ENCODE measurements at places on chromosomes 16 and 17.

DNA sequence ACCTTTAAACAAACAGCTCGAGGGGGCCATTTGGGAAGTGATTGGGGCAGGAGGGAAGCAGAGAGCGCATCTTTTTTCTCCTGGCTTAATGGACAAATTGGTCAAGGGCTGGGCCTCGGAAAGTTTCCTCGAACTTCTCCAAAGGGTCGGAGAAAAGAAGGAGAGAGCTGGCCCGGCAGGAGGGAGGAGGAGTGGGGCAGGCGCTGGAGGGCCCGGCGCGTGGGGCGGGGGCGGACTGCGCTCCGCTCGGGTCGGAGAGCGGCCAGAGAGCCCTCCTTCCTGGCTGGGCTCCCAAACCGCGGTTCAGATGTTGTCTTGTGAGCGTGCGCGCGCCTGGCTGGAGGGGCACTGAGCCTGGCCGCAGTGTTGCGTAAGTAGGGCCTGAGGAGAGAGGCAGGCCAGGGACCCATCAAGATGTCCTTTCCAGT, 1.2 kb downstream of the MMP2 start:
- H3K4me1 ChIP-seq, result peaks cover 17% of the 10 kb centered on the region
- no peaks in the 10 kb centered on the region for H3K27me3 ChIP-seq
- peak overlapping the region; percentile 88 for H3K27ac ChIP-seq
- DNase-seq, result peak; percentile 87
- H3K4me3 ChIP-seq, result peak overlapping the region; percentile 57
- H3K36me3 ChIP-seq, result peaks cover 13% of the 10 kb centered on the region

DNA sequence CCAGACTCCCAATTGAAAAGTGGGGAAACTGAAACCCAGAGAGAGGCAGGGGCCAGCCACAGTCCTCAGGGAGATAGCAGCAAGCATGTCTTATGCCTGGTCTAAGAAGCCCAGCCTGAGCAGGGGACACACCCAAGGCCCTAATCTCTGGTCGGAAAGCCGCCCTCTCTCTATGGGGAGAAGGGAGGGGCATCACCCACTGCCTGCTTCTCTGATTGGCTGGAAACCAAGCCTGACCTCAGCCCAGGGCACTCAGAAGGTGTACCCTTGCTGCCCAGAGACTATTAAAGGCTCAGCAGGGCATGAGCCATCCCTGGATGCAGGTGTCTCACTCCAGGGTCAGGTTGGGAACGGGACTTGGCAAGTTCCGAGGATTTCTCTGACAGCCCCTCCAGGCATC, 5.7 kb upstream of the KRT13 start:
- no peak overlapping the region for H3K4me3 ChIP-seq
- no peak overlapping the region for H3K27ac ChIP-seq
- H3K36me3 ChIP-seq, result no peaks in the 10 kb centered on the region
- no peaks in the 10 kb centered on the region for H3K4me1 ChIP-seq

- no peaks in the 10 kb centered on the region for H3K27me3 ChIP-seq
- no peak for DNase-seq
These were observed 16.4 kb downstream of the GAA start for GRCh38 chr17:80117491-80118401.

DNA sequence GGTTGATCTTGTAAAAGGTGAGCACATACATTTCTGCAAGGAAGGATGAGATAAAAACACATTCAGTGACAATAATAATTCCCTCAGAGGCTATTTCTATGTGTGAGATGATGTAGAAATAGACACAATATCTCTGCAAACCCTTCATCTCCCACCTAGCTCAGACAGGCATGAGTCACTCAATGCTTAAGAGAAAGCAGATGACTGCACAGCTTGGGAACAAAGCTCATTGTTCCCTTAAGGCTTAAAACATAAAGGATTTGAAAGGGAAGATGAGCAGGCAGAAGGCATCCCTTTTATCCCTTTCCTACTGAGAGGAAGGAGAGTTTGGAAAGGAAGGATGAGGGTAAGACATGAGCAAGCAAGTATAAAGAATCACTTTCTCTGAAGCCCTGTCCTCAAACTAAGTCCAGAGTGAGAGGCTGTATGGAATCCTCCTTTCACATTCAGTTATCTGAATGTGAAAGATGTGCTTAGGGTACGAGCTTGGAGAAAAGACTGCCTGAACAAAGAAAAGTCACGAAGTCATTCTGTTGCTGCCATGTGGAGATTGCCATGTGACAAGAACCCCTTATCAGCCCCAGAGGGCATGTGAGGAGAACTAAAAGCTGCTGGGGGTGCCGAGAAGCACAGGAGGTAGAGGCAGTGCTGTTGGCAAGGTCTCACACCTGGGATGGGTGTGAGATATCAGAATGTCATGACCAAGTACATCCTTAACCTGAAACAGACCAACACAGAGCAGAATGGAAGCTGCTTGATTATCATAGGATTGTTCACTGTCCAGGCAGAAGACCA, 58.2 kb downstream of the CNTNAP4 start:
- DNase-seq, result no peak
- H3K4me1 ChIP-seq, result no peaks in the 10 kb centered on the region
- no peak overlapping the region for H3K27ac ChIP-seq
- no peaks in the 10 kb centered on the region for H3K36me3 ChIP-seq

All from upper lobe of right lung (tissue), 1 donor.